Astrocyte of the spinal cord (primary cell): ENCODE measurements at places on chromosomes 5 and 9.

DNA sequence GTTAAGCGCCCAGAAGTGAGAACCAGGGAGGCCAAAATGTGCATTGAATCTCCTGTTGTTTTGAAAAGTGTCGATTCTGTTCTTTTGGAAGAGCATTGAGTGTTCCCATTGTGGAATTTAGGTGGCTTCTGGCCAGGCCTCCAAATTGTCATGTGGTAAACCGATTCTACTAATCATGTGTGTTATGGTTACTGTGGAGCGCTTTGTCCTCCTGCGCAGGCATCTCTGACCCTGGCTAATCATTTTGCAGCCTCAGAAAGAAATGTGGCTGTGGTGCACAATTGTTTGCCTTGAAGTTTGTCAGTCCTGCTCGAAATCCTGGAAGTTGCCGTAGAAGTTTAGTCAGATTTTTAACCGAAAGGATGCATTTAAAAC lies 121.3 kb downstream of the RASGRF2 start:
- peak; percentile 65 for DNase-seq

DNA sequence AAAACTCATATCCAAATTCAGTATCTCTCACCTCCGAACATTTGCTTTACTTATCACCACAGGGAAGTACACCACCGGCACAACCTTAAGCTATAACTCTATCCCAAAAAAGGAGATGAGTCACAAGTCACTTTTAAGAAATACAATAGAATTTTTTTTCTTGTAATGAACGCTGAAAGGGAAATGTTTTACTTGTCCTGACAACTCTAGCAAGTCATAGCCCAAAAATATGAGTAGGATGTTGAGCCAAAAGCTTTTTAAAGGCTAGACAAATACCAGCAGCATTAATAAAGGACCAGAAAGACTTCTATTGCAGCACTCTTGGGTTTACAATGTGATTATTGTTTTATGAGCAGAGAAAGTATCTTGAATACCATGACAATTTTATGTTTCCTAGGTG lies 147.3 kb upstream of the FST start:
- peak; percentile 26 for DNase-seq

DNA sequence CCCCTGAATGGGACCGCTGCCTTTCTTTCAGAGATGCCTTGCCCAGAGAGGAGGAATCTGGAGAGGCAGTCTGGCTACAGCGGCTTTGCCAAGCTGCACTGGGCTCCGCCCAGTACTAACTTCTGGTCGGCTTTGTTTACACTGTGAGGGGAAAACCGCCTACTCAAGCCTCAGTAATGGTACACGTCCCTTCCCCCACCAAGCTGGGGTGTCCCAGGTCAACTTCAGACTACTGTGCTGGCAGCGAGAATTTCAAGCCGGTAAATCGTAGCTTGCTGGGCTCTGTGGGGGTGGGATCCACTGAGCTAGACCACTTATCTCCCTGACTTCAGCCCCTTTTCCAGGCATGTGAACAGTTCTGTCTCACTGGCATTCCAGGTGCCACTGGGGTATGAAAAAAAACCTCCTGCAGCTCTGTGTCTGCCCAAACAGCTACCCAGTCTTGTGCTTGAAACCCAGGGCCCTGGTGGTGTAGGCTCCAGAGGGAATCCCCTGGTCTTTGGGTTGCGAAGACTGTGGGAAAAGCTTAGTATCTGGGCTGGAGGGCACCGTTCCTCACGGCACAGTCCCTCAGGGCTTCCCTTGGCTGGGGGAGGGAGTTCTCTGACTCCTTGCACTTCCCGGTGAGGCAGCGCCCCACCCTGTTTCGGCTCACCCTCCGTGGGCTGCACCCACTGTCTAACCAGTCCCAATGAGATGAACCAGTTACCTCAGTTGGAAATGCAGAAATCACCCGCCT lies 171.2 kb downstream of the CWC27 start:
- peak; percentile 27 for DNase-seq

GRCh38 chr9:78557540-78557939 lies 260.6 kb downstream of the PSAT1 start:
- DNase-seq: no peak

DNA sequence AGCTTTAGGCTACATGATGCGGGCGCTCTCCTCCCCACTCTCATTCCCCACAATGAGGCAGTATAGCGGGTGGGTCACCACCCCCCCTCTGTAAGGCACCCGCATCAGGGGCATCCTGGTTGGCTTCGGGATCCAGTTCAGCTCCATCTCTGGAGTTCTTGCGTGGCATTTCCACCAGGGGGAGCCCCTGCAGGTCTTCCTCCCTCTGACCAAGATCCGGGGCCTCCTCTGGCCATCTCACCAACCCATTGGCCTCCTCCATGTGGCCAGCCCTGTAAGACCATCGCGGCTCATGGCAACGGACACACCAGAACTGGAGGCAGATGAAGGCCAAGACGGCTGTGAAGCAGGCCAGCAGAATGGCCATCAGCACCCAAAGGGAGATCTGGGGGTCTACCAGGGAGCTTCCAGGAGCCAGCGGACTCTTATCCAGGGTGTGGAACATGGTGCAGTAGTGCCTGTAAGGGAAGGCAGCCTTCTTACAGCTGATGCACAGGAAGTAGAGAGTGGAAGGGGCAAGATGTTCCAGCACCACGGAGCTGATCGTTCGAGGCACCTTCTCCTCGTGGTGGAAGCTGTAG lies 77.0 kb downstream of the CYFIP2 start:
- DNase-seq: peak; percentile 7

- no peak for DNase-seq
Observed at GRCh38 chr5:26148569-26149107, 889.7 kb downstream of the CDH9 start.

DNA sequence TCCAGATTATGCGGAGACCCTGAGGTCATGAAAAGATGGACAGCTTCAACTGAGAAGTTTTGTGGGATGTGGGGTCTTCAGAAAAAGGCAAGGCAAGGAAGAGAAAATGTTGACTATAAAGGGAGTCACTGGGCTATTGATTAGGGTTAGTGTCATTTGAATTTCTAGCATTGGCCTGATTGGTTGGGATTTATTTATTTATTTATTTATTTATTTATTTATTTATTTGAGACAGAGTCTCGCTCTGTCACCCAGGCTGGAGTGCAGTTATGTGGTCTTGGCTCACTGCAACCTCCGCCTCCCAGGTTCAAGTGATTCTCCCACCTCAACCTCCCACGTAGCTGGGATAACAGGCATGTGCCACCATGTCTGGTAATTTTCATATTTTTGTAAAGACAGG lies 279.7 kb downstream of the NTRK2 start:
- no peak for DNase-seq
